Gastrocnemius medialis (tissue), 4 donors: ENCODE measurements at places on chromosomes 11 and 22. TPM values are rescaled to one million over a fixed set of nuclear protein-coding genes. Genes with fewer than 3 reads are reported as not detected.

GRCh38 chr22:32760815-32761214 is 40.7 kb upstream of the TIMP3 start:
- peaks cover 14% of the 10 kb centered on the region for H3K4me1 ChIP-seq
- DNase-seq = peak; percentile 38
- no peaks in the 10 kb centered on the region for H3K36me3 ChIP-seq
- H3K4me3 ChIP-seq = no peak overlapping the region

- DNase-seq = no peak
- no peak overlapping the region for H3K4me3 ChIP-seq
- H3K4me1 ChIP-seq = peaks cover 8% of the 10 kb centered on the region
- H3K27me3 ChIP-seq = no peaks in the 10 kb centered on the region
Measured at GRCh38 chr11:76765863-76766350, 17.2 kb upstream of the TSKU start.

DNA sequence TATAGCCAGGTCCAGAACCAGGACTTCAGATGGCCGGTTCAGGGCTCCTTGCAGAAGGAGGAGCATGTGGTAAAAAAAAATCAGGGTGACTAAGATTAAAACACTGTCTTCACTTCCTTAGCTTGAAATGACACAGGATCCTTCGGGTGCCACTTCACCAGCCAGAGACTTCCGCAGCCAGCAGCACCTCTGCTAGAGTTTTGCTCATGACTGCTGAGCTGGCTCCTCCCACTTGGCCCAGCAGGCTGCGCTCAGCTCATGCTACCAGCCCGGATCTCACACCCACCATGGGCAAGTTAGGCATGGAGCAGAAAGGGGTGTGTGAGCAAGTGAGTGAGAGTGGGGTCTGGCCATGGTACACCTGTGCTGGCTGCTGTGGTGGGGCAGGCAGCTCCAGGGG is 6.6 kb upstream of the MS4A18 start:
- no peaks in the 10 kb centered on the region for H3K4me1 ChIP-seq
- no peaks in the 10 kb centered on the region for H3K27me3 ChIP-seq
- H3K27ac ChIP-seq = no peak overlapping the region
- H3K4me3 ChIP-seq = no peak overlapping the region

Gene TYR
- not detected for total RNA-seq

Gene CCDC157
- total RNA-seq = 1.4 TPM

GRCh38 chr11:128603752-128604414 is 16.5 kb upstream of the ETS1 start:
- no peak overlapping the region for H3K4me3 ChIP-seq
- no peaks in the 10 kb centered on the region for H3K36me3 ChIP-seq
- H3K4me1 ChIP-seq = no peaks in the 10 kb centered on the region
- H3K27me3 ChIP-seq = no peaks in the 10 kb centered on the region
- H3K27ac ChIP-seq = peak overlapping the region; percentile 6

Gene CD248
- total RNA-seq = 2.8 TPM

GRCh38 chr11:57432714-57433163 is 5.8 kb upstream of the SLC43A3 start:
- H3K4me1 ChIP-seq = peaks cover 4% of the 10 kb centered on the region
- no peak overlapping the region for H3K27ac ChIP-seq
- no peak for DNase-seq
- no peak overlapping the region for H3K4me3 ChIP-seq

- H3K4me1 ChIP-seq = peaks cover 3% of the 10 kb centered on the region
- no peak overlapping the region for H3K4me3 ChIP-seq
- no peaks in the 10 kb centered on the region for H3K27me3 ChIP-seq
- no peak overlapping the region for H3K27ac ChIP-seq
Measured at GRCh38 chr22:17113600-17113999, 7.6 kb downstream of the TMEM121B start.

DNA sequence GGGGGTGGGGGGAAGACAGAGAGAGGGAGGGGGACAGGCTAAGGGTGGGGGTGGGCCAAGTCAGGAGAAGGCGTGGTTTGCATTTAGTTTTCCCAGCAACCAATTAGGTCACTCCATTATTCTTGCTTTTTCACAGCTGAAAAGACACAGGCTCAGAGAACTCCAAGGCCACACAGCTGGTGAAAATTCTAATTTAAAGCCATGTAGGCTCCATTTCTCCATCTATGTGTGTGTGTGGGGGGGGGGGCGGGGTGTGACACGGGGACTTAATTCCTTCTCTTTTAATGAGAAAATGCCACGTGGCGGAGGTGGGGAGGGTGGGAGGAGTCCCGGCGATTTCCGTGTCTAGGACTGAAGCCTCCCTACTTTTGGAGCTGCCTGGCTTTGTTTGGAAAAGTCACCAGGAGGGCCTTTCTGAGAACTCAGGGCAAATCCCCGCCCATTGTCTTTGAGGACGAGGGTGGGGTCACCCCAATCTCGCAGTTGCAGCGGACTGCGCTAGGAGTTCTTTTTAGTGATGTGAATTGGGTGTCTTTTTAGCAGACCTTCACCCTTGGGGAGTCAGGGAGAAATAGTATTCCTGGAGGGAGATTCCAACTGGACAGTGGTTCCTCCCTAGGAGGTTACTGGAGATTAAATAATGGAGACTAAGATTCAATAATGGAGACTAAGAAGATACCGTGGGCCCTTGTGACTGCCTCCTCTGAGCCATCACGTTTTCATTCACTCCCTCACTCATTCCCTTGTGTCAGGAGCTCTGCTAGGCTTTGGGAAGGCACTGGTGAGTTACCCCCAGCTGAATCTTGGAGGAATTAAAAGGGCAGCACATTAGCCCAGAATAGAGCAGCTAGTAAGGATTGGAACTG is 36.4 kb upstream of the PTPRJ start:
- H3K27ac ChIP-seq = no peak overlapping the region
- H3K27me3 ChIP-seq = no peaks in the 10 kb centered on the region
- H3K36me3 ChIP-seq = no peaks in the 10 kb centered on the region
- no peak for DNase-seq
- no peak overlapping the region for H3K4me3 ChIP-seq
- H3K4me1 ChIP-seq = peaks cover 4% of the 10 kb centered on the region

- H3K27me3 ChIP-seq = no peaks in the 10 kb centered on the region
- no peaks in the 10 kb centered on the region for H3K4me1 ChIP-seq
- DNase-seq = no peak
- no peak overlapping the region for H3K4me3 ChIP-seq
- no peak overlapping the region for H3K27ac ChIP-seq
- no peaks in the 10 kb centered on the region for H3K36me3 ChIP-seq
Measured at GRCh38 chr11:131880976-131881375, 510.6 kb downstream of the NTM start.

Gene NKAPD1
- 7.5 TPM for total RNA-seq

Gene JAML
- total RNA-seq = 0.82 TPM

GRCh38 chr22:27526901-27527300 is 274.7 kb downstream of the MN1 start:
- no peaks in the 10 kb centered on the region for H3K4me1 ChIP-seq
- no peak overlapping the region for H3K27ac ChIP-seq
- H3K36me3 ChIP-seq = no peaks in the 10 kb centered on the region
- H3K27me3 ChIP-seq = no peaks in the 10 kb centered on the region

- H3K27me3 ChIP-seq = no peaks in the 10 kb centered on the region
- no peaks in the 10 kb centered on the region for H3K36me3 ChIP-seq
- no peaks in the 10 kb centered on the region for H3K4me1 ChIP-seq
- no peak overlapping the region for H3K27ac ChIP-seq
- no peak for DNase-seq
Measured at GRCh38 chr11:104581246-104581980, 316.8 kb downstream of the CASP12 start.

- no peaks in the 10 kb centered on the region for H3K27me3 ChIP-seq
- H3K4me1 ChIP-seq = peaks cover 30% of the 10 kb centered on the region
- no peak for DNase-seq
Measured at GRCh38 chr22:27880778-27881394, 38.2 kb downstream of the PITPNB start.

- DNase-seq = no peak
- no peak overlapping the region for H3K4me3 ChIP-seq
- no peaks in the 10 kb centered on the region for H3K27me3 ChIP-seq
- H3K27ac ChIP-seq = no peak overlapping the region
- no peaks in the 10 kb centered on the region for H3K4me1 ChIP-seq
Measured at GRCh38 chr11:111963931-111964340, 26.8 kb downstream of the DIXDC1 start.

DNA sequence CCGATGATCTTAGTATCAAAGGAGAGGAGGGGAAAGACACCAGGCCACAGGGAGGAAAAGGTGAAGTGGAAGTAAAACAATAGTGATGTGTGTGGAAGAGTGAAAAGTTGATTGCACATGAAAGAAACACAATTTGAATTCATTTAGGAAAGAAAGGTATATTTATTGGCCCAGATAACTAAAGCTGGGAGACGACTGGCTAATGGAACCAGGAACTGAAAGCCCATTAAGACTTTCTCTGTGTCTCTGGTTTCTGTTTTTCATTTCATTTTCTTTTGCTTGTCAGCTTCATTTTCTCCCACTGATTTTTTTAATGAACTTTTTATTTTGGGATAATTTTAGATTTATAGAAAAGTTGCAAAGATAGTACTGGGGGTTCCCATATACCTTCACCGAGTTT is 5.1 kb upstream of the DCHS1 start:
- no peak for DNase-seq
- peaks cover 22% of the 10 kb centered on the region for H3K27me3 ChIP-seq
- no peaks in the 10 kb centered on the region for H3K4me1 ChIP-seq
- H3K4me3 ChIP-seq = no peak overlapping the region
- no peak overlapping the region for H3K27ac ChIP-seq

- H3K27ac ChIP-seq = no peak overlapping the region
- DNase-seq = no peak
- no peaks in the 10 kb centered on the region for H3K27me3 ChIP-seq
Measured at GRCh38 chr11:101458161-101458560, 125.6 kb downstream of the TRPC6 start.

DNA sequence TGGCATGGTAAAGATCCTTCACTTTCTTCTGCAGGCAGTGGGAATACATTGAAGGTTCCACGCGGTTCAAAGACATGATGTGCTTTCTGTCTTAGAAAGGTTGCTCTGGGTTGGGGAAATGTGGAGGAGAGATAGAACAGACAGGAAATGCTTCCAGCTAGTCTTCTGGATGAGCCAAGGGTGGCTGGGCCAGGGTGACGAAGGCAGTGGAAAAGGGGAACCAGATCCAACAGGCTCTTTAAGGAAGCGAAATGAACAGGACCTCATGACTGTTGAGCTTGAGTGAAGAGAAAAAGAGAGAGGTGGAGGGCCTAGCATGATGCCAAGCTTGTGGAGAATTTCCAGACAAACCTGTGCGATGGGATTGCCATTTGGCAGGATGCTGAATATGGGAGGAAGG is 56.4 kb upstream of the LMO1 start:
- no peaks in the 10 kb centered on the region for H3K4me1 ChIP-seq
- H3K4me3 ChIP-seq = no peak overlapping the region
- no peak overlapping the region for H3K27ac ChIP-seq
- no peaks in the 10 kb centered on the region for H3K36me3 ChIP-seq
- H3K27me3 ChIP-seq = no peaks in the 10 kb centered on the region
